CD4-positive, alpha-beta T cell treated with Interleukin-6 for 4 hours (primary cell): ENCODE measurements at places on chromosomes 4 and X.

GRCh38 chr4:87017580-87018342, 83.0 kb downstream of the AFF1 start:
- DNase-seq = no peak

DNA sequence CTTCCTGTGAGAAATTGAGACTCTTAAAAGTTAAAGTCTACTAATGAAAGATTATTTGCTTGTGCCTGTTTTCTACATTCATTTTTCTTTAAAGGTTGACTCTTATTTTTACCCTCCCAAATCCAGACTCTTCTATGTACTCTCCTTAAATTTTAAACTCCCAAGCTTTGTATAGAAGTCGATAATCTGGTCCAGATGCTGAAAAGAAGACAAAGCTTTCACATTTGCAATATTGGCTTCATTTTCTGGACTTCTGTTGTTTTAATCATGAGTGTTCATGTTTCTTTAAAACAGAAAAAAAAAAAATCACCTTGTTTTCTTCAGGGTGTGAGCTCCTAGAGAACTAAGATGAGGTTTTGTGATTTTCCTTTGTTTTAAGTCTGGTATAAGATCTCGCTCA, 53.2 kb upstream of the TBC1D14 start:
- DNase-seq = no peak

- no peak for DNase-seq
Observed at GRCh38 chrX:123990602-123991001, 29.1 kb downstream of the STAG2 start.

DNA sequence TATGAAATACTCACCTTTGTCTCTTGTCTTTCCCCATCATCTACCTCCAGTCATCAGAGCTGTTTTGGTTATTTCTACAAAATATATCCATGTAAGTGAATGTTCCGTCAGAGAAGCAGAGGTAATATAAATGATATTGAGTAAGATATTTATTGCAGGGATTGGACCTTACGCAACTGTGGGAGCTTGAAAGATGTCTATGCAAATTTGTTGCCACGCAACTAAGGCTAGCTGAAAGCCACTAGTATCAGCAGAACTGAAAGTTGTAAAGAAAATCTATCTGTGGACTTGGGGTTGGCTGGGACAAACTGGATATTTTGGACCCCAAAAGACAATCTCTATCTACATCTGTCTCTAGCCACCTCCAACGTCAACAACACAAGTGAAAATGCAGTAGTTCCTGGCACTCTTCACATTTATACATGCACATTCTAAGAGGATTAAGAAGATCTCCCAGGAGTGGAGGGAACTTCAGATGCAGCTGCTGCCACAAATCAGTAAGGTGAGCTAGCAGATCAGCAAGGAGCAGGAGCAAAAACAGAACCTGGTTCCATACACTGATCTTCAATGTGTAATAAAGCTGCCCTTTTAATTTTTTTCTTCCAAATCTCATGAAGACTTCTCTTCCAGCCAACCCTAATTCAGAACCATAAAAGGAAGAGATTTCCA, 8.5 kb upstream of the CCSER1 start:
- DNase-seq = no peak

GRCh38 chr4:51895816-51896408, 53.0 kb downstream of the DCUN1D4 start:
- peak; percentile 54 for DNase-seq

DNA sequence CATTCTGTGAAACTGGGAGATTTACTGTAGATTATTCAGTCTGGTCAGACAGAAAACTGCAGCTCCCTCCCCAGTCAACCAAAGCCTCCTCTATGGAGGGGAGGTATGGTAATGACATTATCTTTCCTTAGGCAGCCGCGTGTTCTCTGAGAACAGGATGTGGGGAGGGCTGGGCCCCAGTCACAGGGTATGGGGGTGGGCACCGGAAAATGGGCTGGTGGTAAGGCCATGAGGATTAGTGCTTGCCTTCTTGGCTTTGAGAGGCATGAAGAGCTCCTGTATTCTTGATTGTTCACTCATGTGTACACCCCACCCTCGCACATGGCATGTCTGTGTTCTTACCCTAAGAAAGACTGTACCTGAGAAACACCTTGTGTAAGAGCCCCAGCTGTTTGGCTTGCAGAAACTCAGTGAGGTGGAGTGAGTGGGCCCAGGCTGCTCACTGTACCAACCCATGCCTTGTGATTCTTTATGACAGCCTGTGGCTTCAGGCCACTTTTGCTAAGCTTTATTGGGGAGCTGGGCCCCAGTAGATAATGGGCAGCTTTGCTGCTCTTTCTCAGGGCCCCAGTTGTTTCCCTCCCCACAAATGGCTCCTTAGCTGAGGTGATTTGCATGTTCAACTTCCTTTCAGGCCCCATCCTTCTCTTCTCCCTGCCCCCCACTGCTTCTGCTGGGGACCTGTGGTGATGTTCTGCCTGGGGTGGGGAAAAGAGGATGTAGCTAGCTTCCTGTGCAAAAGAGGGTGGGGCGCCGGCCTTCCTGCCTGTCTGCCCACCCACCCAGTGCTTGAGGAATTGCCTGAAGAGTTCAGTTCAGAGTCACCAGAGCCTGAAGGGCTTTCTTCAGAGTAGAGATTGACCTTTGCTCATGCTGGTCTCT, 30.7 kb downstream of the MSN start:
- DNase-seq = peak; percentile 79

GRCh38 chr4:129581305-129581704, 485.4 kb downstream of the C4orf33 start:
- DNase-seq = no peak

GRCh38 chrX:83260288-83260687, 247.8 kb upstream of the POU3F4 start:
- DNase-seq = no peak

GRCh38 chr4:126969360-126970235, 663.2 kb upstream of the INTU start:
- no peak for DNase-seq

- DNase-seq = no peak
Observed at GRCh38 chr4:173243321-173243720, 74.7 kb downstream of the GALNT7 start.

DNA sequence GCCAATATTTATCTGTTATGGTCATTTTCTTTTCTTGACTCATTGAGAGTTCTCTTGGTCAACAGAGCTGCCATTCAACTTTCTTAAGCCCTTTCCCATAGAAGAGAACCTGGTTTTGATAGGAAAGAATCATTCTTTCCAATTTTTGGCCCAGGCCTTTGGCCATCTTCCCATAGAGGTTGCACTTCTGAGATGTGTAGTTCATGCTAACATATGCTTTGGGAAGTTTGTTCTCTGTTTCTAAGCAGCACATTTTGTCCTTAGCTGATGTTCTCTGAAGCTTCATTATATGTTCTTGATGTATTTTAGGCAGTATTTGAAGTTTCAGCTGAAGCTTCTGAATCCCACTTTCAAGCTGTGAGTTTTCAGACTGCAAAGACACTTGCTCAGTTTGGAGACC, 161.1 kb downstream of the VEGFC start:
- DNase-seq = no peak

- no peak for DNase-seq
Observed at GRCh38 chr4:106370214-106370613, 1.6 kb upstream of the GIMD1 start.

DNA sequence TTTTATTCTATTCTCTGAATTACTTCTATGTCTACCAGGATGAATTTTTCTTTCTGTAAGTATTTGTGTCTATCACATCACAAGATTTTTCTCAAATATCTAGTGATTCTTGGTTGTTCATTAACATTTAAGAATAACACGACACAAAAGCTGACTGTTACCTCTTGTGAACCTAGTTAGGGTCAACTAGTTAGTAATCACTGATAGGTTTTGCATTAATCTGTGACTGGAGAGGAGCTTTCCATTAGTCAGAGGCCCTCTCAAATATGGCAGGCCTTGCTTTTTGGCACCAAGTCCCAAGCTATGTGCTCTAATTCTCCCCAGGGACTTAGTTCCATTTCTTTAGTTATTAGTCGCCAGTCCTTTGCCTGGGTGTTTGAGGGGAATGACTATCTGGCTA, 259.2 kb downstream of the CFAP299 start:
- DNase-seq = no peak
